ENCODE measurements at places on chromosomes 13 and 19. TPM values are rescaled to one million over a fixed set of nuclear protein-coding genes. Genes with fewer than 3 reads are reported as not detected.

Gene IRGC
- total RNA-seq: not detected

Gene ZNF546
- 3.6 TPM for total RNA-seq

Gene CNFN
- total RNA-seq: 11.0 TPM

Gene TECR
- 38.9 TPM for total RNA-seq

Gene FBXO46
- 5.6 TPM for total RNA-seq

Gene OR7D2
- total RNA-seq: not detected

Gene RASGRP4
- 1.8 TPM for total RNA-seq

Gene ZNF492
- 1.6 TPM for total RNA-seq

Gene SMIM24
- total RNA-seq: not detected

Gene GRIN3B
- 0.20 TPM for total RNA-seq

Gene ZIK1
- total RNA-seq: 6.7 TPM

DNA sequence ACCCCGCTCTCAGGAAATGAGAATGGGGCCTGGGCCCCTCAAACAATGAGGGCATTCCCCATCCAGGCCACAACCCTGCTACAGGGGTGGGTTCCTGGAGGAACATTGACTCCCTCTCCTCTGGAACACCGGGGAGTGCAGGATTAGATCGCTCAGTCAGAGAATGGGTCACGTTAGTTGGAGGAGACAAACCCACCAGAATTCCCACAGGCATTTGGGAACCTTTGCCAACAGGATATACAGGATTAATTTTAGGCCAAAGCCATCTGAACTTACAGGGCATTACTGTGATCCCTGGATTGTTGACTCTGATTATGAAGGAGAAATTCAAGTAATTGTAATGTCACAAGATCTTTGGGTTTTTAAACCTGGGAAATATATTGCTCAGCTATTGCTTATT is 2.6 kb downstream of the ERVK3-1 start:
- DNase-seq: no peak

GRCh38 chr19:14525729-14526128 is 3.7 kb upstream of the TECR start:
- peak; percentile 37 for DNase-seq

- no peak for DNase-seq
Observed at GRCh38 chr19:8129061-8129618, 20.3 kb downstream of the FBN3 start.

GRCh38 chr19:49441210-49441959 is at the start of gene SLC17A7:
SLC17A7 (minus strand) TSS chr19:49441527; CDS start chr19:49441379, 148 bp downstream.
- DNase-seq: no peak

DNA sequence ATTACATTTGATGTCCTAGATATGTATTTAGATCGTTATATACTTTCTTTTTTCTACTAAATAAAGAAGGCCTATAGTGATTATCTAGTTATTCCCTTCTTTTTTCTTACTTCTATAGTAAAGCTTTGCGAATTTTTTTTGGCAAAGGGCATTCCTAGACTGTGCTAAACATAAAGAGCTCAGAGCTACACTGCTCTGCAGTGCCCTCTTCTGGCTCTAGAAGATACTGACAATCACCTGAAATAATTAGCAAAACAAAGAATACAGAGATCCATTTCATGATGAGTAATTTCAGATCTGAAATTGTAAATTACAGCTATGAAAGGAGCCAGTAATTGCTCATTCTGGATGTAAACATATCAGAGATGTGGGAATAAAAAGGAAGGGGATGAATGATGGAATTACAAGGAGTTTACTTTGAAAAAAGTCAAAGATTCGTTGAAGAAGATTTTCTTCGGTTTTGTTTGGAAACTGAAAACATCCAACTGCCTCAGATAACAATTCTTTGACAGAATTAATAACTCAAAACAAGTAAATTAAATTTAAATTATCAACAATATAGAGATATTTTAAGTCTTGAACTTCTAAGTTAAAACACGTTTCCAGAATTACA is 288.5 kb downstream of the NALCN start:
- no peak for DNase-seq

DNA sequence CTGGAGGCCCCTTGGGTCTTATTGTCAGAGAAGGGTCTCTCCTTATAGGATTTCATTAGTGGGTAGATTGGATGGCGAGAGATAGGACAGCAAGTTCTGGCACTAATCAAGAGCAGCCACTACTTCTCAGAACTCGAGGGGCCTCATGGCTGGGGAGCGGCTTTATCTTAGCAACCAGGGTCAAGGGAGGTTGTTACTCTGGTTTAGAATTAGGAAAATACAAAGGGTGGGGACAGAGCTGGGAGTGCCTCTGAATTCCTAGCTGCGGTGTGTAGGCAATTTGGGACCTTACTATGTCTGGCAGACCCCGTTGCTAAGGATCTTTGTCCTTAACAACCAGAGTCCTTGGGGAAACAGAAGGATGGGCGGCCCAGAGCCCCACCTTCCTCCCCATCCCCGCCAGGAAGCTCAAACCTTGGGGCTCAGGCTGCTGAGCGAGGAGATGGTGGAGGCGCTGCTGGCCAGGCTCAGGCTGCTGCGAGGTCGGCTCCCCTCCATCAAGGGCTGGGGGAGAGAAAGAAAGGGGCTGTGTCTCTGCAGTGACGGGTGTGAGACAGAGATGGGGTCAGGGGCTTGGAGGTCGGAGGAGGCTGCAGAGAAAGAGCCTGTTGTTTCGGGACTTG is 1.2 kb downstream of the PLEKHA4 start:
- DNase-seq: peak; percentile 69

GRCh38 chr19:30374865-30375552 is 2.8 kb downstream of the ZNF536 start:
- DNase-seq: no peak

- DNase-seq: peak; percentile 6
Observed at GRCh38 chr13:43611281-43612273, 175.2 kb downstream of the ENOX1 start.

DNA sequence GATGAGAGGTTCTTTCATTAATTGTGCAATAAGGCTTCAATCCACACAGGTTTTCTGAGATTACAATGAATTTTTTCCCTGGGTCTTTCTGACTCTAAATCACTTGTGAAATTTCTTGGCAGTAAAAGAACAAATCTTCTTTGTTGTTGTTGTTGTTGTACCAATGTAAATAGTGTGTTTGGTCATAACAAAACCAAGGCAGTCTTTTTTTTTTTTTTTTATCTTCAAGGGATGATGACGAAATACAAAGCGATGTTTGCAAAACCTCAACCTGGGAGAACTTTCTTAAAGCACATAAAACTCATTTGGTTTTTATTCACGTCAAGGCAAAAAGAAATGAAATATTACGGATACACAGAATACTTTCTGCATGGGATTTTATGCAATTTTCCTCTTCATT is 462.0 kb downstream of the LIG4 start:
- no peak for DNase-seq

DNA sequence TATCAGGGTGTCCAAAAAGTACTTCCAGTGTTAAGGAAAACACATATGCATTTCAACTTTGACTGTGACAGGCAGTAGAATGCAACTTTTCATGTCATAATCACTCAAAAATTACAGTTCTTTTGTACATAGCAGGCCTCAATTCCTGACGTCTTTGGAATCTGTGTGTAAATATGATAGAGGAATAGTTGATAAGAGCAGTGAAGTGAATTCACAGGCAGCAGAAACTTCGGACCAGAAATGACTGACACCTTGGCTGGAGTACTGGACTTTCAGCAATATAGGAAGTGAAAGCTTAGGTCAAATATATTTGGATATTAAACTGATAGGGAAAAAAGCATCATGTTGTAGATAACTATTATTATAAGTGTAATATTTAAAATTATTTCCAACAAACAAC is 1741.2 kb upstream of the PCDH20 start:
- DNase-seq: no peak

DNA sequence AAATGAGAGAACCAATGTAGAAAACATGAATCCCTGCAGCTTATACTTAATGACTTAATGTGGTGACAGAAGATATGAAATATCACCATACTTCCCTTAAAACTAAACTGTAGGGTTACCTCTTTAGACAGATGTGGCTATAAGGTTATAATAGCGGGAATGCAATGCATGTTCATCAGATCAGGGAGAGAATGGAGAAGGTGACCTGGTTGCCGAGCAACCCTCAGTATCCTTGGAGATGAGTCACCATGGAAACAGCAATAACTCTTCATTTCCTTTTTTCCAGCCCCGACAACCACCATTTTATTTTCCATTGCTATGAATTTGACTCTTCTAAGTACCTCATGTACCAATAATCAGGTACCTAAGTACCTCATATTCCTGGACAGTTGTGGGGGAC is 28.0 kb upstream of the ZNF835 start:
- DNase-seq: no peak

- DNase-seq: peak; percentile 75
Observed at GRCh38 chr19:4456843-4457653, 546 bp downstream of the UBXN6 start.

GRCh38 chr13:44652962-44653660 is 77.0 kb upstream of the TSC22D1 start:
- no peak for DNase-seq

DNA sequence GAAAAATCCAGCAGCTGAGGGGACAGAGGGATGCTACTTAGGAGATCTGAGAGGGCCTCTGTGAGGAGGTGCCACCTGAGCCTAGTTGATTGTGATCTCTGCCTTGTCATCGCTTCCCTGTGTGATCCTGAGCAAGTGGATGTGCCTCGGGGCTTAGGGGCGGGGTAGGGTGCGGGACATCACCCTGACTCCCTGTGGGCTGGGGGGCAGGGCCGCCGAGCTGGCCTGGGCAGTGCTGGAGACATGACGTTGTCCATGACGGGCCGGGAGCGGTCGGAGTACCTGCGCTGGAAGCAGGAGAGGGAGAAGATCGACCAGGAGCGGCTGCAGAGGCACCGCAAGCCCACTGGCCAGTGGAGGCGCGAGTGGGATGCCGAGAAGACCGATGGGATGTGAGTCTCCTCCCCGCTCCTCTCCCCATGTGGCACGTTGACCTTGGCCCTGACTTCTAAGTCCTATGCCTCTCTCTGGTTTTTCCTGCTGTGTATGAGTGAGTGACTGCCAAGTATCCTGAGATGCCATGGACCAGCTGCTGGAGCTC is 8.2 kb upstream of the INAFM1 start:
- no peak for DNase-seq

DNA sequence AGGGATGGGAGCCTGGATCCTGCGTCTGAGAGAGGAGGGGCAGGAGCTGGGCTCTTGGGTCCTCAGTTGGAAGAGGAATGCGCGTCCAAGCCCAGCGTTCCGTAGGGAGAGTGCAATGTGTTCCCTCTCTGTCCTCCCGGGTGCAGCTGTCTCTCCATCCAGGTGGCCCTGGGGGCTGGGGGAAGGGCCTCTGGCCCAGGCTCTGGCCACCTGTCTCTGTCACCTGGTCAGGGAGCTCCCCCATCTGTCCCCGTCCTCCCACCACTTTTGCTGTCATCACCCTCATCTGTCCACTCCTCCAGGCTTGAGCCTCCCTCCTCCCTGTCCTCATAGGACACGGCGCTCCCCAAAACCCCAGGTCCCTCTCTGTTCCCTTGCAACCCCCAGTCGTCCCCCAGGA is 3.7 kb upstream of the SBK2 start:
- no peak for DNase-seq

DNA sequence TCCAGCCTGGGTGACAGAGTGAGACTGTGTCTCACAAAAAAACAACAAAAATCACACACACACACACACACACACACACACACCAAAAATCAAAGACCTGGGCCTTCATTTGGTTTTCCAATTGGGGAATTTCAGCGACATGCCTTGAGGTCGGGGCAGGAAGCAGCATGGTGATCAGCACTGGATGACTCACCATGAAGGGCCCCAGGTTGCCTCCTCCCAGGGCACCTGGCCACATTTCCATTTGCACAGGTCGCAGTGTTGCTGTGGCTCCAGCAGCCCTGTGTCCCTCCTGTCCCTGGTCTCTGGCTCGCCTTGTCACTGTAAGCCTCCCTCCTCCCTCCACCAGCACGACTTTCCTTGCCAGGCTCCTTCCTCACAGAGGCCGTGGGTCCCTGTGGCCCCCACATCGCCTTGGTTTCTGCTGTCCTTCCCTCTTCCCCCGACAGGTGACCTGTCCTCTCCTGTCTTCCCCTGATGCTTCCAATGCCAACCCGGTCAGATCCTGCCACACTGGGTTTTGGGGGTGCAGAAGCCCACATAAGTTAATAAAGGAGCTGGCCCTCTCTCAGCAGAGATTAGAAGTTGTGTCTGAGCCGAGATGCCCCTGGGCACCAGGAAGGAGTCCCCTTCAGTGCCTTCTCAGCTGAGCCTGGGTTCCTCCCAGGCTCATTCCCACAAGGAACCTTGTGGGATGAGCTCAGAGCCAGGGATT is 66.7 kb downstream of the GPR12 start:
- no peak for DNase-seq

DNA sequence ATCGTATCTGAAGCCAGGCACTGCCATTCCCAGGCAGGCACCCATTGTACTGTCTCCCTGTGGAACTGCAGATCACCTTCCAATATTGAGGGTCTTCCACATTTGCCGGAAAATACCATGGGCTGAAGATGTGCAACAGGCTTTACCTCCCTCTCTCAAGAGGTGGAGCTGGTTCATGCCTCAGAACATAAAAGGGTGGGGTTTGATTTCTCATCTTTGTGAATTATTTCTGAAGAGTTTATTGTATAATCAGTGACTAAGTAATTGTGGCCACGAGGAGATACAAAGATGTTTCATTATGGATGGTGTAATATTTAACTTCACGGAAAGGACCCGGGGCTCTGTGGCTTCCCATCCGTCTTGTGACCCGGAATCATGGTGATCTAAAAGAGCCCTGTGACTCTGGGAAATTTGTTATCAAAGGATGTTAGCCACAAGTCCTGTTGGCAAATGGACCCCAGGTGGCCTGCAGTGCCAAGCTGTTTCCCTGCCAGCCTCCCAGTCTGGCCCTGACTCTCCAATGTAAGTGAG is 230.5 kb downstream of the LACC1 start:
- DNase-seq: no peak

DNA sequence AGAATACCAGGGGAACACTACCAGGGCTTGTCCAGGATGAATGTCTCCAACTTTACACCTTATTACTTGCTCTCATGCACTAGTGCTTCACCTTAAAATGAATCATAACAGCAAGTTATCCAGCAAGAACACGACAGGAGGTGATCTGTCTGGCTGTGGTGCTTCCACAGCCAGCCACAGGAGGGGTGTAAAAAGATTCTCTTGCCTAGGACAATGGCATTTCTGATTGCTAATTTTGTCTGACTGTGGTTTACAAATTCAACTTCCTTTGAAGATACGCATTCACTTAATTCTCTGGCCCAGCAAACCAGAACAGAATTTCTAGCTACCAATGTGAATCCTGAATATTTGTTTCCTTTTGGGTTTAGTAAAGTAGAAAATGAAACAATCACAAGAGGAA is 23.1 kb upstream of the COG3 start:
- no peak for DNase-seq

- no peak for DNase-seq
Observed at GRCh38 chr13:114101358-114102130, 30.9 kb downstream of the RASA3 start.

- DNase-seq: no peak
Observed at GRCh38 chr19:56087647-56088496, 33.2 kb downstream of the ZNF787 start.

GRCh38 chr19:873561-874041 is 14.1 kb downstream of the CFD start:
- DNase-seq: no peak

DNA sequence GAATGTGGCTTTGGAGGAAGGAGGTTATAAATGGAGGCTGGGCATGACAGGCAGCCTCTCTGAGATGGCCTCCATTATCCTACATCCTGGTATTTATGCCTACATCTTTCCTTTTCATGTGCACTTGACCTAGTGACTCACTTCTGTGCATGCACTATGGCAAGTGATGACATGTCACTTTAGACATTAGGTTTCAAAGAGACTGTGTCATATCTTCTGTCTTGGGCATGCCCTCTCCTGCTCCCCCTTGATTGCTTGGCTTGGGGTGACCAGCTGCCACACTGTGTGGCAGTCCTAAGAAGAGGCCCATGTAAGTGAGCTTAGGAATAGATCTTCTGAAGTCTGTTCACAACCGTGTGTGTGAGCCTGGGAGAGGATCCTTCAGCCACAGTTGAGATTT is 472.8 kb downstream of the FGF9 start:
- DNase-seq: no peak

Measured in skin of body (tissue), 3 donors.